ENCODE measurements at places on chromosomes 11 and 22.

GRCh38 chr11:76172583-76172982, 33.7 kb downstream of the WNT11 start:
- no peak for DNase-seq

DNA sequence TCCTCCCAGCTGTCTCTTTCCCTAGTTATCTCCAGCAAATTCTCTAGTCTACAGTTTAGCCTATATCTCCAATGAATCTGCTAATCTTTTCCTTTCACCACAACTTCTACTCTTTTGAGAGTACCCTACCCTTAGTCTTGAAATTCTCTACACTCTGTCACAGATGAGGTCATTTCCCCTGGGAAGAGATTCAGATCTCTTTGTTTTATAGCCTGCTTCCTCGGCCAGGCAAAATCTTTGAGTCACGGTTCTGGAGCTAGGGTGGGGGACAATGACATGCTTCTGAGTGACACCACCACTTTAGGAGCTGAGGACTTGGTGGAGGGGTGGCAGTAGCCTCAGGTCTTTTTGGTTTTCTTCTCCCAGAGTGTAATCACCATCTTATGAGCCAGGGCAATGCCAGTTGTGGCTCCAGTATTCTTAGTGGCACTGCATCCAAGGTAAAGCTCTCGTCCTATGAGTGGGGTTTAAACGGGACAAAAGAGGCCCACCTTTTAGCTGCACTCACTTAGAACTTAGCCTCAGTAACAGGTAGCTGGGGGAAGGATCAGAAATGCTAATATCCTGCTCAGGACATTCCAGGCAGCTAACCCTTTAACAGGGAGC, 98.5 kb upstream of the RRM1 start:
- peak; percentile 90 for DNase-seq

DNA sequence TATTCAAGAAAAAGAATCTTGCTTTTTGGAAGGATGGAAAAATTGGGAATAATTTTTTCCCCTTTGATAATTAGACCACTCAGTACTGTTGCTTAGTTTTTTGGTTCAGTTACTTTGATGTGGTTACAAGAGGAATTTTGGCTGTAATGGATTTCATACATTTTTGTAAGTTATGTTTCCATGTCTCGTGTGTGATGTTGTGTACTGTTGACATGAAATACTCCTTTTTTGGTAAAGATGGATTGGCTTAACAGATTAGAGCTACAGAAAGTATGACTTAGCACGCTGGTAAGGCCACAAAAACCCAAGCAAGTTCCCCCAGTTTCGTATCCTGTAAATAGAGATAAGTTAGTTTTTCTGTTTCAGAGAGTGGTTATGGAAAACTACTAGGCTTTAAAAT, 11.9 kb downstream of the TBCEL start:
- DNase-seq, result peak; percentile 21

DNA sequence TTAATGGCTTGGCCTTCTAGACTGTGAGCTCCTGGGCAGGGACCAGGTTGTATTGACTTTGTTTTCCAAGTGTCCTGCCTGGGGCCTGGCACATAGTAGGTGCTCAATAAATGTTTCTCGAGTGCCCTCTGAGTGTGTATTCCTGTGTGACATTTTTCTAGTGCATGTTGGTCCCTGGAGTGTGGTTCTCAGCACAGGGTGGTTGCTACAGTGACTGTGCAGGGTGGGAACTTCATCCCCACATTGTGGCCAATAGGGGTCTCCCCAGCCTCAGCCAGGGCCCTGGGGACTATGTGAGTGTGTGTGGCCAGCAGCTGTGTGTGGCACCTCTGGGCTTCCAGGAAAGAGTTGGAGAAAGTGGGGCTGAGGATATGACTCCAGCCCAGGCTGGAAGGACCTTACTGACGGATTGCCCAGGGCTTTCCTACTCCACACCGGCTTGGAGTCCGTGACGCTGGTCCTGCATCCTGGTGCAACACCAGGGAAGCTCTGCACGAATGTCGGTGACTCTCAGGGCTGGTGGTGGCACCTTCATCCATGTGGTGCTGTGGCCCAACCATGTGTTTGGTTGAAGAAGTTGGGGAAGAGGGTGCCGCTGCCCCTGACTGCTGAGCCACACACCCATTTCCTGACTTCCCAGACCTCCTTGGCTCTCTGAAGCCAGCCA, 9.0 kb upstream of the MARK2 start:
- peak; percentile 56 for DNase-seq

DNA sequence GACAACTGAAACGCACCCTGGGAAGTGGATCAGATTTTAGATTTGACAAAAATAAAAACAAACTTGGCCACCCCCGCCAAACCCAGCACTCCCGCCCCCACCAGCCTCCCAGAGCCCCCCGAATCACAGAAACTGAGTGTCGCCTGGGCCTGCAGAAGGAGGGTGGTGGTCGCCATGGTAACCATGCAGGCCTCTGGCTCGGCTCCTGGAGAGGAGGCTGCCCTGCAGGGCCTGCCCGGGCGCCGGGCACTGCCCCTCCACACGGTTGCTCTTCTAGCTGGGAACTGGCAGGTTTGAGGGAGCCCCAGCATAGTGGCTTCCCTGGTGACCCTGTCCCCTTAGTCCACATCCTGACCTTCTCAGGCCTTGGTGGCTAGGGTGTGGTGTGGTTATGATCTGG, 19.3 kb downstream of the CACNA1I start:
- no peak for DNase-seq

DNA sequence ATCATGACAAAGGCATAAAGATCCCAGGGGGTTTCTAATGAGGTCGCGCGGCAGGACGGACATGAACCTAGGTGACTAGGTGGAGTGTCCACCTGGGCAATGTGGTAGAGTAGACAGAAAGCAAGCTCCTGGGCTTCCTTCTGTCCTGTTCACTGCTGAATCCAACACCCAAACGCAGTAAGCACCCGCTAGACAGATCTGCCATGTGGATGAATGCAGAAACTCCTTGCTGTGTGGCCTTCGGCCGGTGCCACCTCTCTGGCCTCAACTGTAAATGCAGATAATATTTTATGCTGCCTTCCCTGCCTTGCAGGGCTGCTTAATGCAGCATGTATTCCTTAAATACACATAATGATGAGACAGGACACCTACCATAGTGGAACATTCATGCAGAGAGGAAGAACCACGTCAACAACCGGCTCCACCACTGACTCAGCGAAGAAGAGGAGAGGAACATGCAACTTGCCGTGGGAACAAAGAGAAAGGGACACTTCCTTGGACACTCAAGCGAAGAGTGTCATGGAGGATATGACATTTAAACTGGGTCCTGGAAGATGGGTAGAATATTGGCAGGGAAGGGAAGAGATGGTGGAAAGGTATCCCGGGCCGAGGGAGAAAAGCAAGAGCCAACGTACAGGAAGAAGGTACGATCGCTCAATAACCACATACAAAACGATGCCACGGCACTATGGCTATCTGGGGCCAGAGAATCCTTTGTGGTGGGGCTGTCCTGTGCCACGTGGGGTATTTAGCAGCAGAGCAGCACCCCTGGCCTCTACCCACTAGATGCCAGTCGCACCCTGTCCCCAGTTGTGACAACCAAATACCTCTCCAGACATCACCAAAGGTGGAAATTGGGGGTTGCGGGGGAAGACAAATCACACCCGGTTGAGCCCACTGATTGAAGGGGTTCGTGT, 30.8 kb downstream of the MYH9 start:
- peak; percentile 60 for DNase-seq

- DNase-seq, result no peak
Observed at GRCh38 chr11:76239483-76240160, 33.3 kb upstream of the WNT11 start.

GRCh38 chr11:71127806-71128205, 124.6 kb downstream of the SHANK2 start:
- DNase-seq, result no peak

- no peak for DNase-seq
Observed at GRCh38 chr22:31211482-31211861, 626 bp upstream of the LIMK2 start.

GRCh38 chr11:57584341-57584740, 13.1 kb upstream of the SERPING1 start:
- no peak for DNase-seq

- DNase-seq, result no peak
Observed at GRCh38 chr11:88068848-88069554, 106.2 kb downstream of the RAB38 start.

DNA sequence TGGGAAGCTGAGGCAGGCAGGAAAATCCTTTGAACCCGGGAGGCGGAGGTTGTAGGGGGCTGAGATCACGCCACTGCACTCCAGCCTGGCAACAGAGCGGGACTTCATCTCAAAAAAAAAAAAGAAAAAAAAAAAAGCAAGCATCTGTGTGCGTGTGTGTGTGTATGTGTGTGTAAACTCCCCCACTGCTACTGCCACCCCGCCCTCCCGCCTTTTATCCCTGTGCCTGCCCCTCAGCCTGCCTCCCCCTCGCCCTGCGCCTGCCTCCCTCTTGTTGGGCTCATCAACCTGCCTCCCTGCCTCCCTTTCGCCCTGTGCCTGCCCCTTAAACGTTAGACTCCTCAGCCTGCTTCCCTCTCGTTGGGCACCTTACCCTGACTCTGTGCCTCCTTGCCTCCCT, 18.0 kb downstream of the TMEM258 start:
- DNase-seq, result no peak

GRCh38 chr11:19546325-19546724, 166.3 kb upstream of the NAV2 start:
- DNase-seq, result no peak

- DNase-seq, result peak; percentile 39
Observed at GRCh38 chr22:35258191-35258988, 1.1 kb downstream of the HMGXB4 start.

DNA sequence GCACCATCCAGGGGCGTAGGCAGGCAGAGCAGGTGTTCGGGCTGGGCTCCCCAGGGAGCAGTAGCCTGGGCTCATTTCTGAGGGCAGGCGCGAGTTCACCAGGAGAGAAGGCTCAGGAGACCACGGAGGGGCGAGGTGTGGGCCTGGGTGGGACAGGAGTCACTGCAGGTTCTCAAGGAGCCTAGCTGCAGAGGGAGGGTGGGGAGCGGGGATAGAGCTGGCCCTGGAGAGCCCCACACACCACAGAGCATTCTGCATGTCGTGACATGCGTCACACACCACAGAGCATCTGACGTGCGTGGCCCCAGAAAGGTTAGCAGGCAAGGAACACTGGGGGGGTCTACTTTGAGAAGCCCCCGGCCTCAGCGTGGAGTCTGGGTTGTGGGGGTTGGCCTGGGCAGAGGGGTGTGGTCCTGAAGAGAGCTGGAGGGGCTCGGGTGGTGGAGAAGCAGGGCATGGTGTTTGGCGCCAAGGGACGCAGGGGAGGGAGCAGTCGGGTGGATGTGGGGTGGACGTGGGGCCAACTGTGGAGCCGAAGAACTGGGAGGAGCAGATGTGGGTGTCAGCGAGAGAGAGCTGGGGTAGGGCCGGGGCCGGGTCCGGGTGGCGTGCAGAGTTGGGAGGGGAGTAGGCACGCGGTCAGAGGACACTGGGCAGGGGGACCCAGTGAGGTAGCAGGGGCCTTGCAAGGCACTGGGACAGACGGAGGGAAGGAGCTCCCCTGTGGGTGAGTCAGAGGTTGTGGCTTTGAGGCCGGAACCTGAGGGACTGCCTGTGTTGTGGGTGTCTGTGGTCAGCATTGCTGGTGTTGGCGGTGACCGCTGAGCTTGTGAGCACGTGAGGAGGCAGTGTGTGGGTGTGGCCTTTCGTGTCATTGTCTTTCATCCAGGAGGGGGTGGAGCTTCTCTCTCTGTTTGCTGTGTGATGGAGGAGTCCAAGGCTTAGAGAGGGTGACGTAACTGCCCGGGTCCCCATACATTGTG, 25.5 kb downstream of the CTTN start:
- DNase-seq, result peak; percentile 66

- DNase-seq, result no peak
Observed at GRCh38 chr11:1912289-1912878, 7.1 kb upstream of the TNNT3 start.

- no peak for DNase-seq
Observed at GRCh38 chr22:42906605-42907348, 49.7 kb upstream of the ARFGAP3 start.

DNA sequence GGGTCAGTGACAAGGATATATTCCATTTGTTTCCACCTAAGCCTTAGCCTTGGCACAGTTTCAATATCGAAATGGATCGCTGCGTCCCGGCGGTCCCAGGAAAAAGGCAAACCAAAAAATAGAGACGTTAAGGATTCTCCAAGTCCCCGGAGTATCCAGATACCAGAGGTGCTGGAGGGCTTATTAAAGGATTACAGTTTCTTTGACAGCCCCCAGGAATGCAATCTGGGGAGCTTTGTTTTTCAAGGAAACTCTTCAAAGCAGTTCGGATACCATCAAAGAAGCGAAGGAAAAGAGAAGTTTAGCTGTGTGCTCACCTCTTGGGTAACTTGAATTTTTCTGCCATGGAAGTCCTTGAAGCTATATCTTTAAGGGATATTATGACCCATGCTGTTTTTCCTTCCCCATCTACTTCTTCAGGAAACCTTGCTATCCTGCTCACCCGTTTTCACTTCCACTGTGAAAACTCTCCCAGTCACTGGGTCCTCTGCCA, 600 bp upstream of the GPR83 start:
- DNase-seq, result no peak
